Muscle of back (tissue), 13 donors: ENCODE measurements at places on chromosomes 4 and X. TPM values are rescaled to one million over a fixed set of nuclear protein-coding genes. Genes with fewer than 3 reads are reported as not detected.

SLC10A6 gene
- 0.33 TPM for polyA plus RNA-seq

- DNase-seq: no peak
Observed at GRCh38 chr4:16142598-16143310, 58.9 kb upstream of the PROM1 start.

DNA sequence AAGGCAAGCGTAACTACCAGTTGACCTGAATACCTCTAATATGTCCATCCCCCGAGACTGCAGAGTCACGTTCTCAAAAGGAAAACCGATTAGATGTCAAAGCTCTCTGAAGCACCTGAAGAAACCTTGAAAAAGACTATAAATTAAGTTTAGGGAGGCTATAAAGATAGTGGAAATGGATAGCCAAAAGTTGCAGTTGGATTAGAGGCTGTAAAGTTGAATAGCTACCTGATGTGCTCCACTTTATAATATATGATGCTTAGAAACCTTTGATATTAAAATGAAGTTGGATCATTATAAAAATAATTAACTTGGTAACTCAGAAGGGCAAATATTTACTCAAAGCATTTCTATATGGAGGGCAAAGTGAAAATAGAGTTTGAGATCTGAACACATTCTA lies 506.6 kb upstream of the AGA start:
- no peak for DNase-seq

MAGEA2 gene
- polyA plus RNA-seq: not detected

F9 gene
- not detected for polyA plus RNA-seq
